Cardiac muscle cell (in vitro differentiated cells and primary cell): ENCODE measurements at places on chromosomes 2 and 18. TPM values are rescaled to one million over a fixed set of nuclear protein-coding genes. Genes with fewer than 3 reads are reported as not detected.

Gene WNT10A
- total RNA-seq, result not detected in 2 replicates

- DNase-seq, result no peak
These were observed 96.6 kb upstream of the CTDP1 start for GRCh38 chr18:79582978-79583377.

Gene VSNL1
- total RNA-seq, result 3.9 and 4.1 TPM in 2 replicates

Gene CLEC4F
- not detected in 2 replicates for total RNA-seq

DNA sequence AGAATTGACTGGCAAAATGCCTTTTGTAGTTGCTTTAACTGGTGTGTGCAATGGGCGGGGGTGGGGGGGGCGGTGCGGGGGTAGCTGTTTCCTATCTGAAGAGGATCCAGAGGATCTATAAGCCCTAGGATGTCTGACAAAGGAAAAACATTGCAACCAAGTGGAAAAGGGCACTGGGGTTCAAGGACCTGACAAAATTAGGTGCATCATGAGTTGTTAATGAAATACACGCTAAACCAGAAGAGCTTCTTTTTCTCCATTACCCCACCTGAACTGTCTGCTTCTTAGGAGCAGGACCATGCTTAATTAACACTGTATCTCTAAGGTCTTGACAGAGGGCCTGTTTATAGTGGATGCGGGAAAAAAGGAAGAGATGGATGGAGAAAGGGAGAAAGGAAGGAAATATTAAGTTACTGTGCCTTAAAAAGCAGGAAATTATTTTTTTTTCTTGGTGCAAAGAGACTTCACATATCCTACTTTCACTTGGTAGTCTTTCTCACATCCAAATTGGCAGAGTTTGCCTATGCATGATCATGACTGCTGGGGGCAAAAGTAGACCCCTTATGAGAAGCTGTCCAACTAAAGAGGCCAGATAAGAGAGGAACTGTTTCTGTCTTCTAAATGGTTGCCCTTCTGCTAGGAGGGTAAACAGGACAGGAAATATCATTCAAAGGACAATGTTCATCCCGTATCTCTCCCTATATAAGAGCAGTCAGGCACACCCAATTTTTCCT lies 4.6 kb downstream of the RND3 start:
- no peak for DNase-seq

GRCh38 chr2:234840336-234840735 lies 111.5 kb upstream of the SH3BP4 start:
- peak; percentile 97 for DNase-seq

GRCh38 chr2:5176764-5177163 lies 515.4 kb upstream of the SOX11 start:
- no peak for DNase-seq
